Esophagus muscularis mucosa (tissue), 4 donors: ENCODE measurements at places on chromosomes 7 and 10.

DNA sequence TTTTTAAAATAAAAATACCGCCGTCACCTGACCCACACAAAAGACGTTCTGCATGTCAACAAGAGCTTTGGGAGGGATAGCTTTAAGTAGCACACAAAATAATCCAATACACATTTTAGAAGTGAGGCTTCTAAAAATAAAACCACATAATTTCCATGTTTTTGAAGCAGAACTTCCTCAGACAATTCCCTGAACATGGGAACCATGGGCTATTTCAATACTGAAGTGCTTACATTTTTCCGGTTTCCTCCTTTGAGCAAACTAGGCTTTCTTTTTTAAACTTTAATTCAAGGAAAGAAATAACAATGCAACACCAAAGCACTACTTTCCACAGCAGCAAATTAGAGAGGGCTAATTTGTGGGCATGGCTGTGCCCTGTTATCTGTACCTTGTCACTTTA is 59.9 kb downstream of the ELMO1 start:
- H3K4me3 ChIP-seq: no peak overlapping the region
- no peak overlapping the region for H3K27ac ChIP-seq
- H3K36me3 ChIP-seq: no peaks in the 10 kb centered on the region
- H3K4me1 ChIP-seq: peaks cover 59% of the 10 kb centered on the region
- H3K27me3 ChIP-seq: no peaks in the 10 kb centered on the region

DNA sequence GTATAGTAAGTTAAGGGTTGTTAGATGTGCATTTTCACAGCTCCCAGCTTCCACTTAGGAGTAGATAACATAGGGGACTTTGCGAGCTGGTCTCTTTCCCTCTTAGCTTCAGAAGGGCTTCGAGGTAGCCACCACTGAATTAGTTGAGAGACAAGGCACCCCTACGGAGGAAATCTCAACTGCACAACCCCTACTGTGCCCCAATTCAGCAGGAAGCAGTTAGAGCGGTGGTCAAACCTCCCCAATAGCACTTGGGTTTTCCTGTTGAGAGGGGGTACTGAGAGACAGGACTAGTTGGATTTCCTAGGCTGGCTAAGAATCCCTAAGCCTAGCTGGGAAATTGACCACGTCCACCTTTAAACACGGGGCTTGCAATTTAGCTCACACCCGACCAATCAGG is 1.1 kb upstream of the HERPUD2 start:
- no peak overlapping the region for H3K27ac ChIP-seq
- no peaks in the 10 kb centered on the region for H3K27me3 ChIP-seq
- DNase-seq: no peak
- H3K36me3 ChIP-seq: no peaks in the 10 kb centered on the region
- peaks cover 31% of the 10 kb centered on the region for H3K4me1 ChIP-seq
- peak overlapping the region; percentile 95 for H3K4me3 ChIP-seq

- H3K27me3 ChIP-seq: no peaks in the 10 kb centered on the region
- H3K4me3 ChIP-seq: no peak overlapping the region
- H3K27ac ChIP-seq: no peak overlapping the region
- H3K36me3 ChIP-seq: peaks cover 3% of the 10 kb centered on the region
- DNase-seq: no peak
These were observed 32.3 kb downstream of the HSPA12A start for GRCh38 chr10:116710076-116710475.

- H3K4me1 ChIP-seq: peaks cover 60% of the 10 kb centered on the region
- no peak for DNase-seq
- H3K36me3 ChIP-seq: no peaks in the 10 kb centered on the region
- H3K4me3 ChIP-seq: no peak overlapping the region
- peak overlapping the region; percentile 44 for H3K27ac ChIP-seq
These were observed 339.4 kb downstream of the FRMD4A start for GRCh38 chr10:13991353-13991752.

DNA sequence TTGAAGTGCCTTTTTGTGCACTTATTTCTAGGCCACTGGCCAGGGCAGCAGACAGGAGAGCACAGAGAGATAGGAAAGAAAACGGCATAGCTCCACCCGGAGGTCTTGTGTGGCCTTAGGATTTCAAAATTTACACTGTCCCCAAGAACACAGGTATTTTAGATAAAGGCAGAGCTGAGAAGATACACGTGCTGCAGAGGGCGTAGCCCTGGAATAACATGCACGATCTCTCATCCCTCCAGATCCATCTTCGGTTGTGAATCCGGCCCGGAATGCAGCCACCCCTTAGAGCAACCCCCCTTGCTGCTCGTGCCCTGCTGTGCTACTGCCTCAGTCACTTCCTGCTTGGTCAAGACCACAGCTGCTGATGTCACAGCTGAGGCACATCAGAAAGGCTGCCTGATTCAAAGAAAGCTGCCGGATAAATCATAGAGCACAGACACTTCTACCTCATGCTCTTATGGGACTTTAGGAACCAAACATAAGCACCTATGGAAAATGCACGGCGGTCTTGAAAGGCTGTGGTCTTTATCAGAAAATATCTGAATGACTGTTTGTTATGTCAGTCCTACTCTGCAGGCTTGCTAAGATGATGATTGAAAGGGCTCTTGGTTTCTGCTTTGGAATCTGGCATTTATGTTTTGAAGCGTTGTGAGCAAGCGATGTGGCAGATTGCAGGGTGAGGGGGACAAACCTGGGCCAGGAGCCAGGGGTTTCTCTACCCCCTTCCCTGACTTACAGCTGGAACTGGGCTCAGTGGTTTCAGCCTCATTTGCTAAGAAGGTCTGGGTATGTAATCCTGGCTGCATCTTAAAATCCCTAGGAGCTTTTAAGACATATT is 152.0 kb downstream of the SVIL start:
- peaks cover 98% of the 10 kb centered on the region for H3K4me1 ChIP-seq
- peaks cover 66% of the 10 kb centered on the region for H3K36me3 ChIP-seq
- peak overlapping the region; percentile 73 for H3K27ac ChIP-seq
- DNase-seq: no peak

DNA sequence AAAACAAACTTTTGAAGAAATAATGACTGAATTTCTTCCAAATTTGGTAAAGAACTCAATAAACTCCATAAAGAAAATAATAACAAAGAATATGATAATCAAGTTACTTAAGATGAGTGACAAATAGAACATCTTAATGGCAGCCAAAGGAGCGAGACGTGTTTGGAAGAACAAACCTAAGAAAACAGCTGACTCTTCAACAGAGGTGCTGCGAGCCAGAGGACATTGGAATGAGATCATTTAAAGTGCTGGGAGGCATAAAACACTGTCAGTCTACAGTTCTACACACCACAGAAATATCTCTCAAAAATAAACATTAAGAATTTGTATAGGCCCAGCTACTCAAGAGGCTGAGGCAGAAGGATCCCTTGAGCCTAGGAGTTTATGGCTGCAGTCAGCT is 443.5 kb downstream of the PAXIP1 start:
- H3K27me3 ChIP-seq: no peaks in the 10 kb centered on the region
- no peak for DNase-seq
- H3K36me3 ChIP-seq: no peaks in the 10 kb centered on the region
- no peak overlapping the region for H3K27ac ChIP-seq
- H3K4me3 ChIP-seq: no peak overlapping the region

GRCh38 chr7:137606061-137606674 is 240.6 kb downstream of the DGKI start:
- no peak overlapping the region for H3K4me3 ChIP-seq
- DNase-seq: no peak
- H3K4me1 ChIP-seq: no peaks in the 10 kb centered on the region

GRCh38 chr7:155867734-155868400 is 55.6 kb upstream of the SHH start:
- H3K4me3 ChIP-seq: no peak overlapping the region
- no peaks in the 10 kb centered on the region for H3K36me3 ChIP-seq
- no peaks in the 10 kb centered on the region for H3K4me1 ChIP-seq
- peak; percentile 64 for DNase-seq

DNA sequence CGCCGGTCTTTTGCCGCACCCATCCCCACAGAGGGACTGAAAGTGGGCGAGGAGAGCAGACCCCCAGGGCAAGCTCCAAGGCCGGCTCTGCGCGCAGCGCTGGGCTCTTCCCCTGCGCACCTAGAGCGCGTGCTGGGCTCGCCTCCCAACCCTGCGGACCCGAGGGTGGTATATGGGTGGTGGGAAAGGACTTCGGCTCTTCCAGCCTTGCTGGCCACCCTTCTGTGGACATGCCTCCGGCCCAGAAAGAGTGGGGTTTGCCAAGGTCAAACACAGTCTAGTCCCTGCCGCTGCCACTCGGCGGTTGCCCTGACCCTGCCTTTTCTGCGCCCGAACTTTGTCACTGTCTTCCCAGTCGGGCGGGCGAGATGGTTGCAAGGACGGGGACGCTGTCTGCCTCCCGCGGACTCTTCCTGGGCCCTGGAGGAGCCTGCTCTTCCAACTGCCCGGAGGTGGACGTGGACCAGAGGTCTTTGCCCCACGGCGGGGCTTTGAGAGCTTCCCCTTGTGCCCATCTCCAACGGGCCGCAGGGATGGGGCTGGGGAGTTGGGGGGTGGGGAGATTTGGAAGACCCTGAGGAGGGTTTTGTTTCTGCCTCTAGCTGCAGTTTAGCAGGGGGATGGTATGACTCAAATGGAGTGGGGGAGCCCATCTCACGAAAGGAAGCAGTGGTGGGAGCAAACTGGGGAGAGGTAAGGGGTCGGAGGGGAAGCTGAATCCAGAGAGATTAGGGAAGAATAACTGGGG is 1.5 kb downstream of the ADCY1 start:
- peaks cover 23% of the 10 kb centered on the region for H3K4me1 ChIP-seq
- H3K27me3 ChIP-seq: no peaks in the 10 kb centered on the region
- no peaks in the 10 kb centered on the region for H3K36me3 ChIP-seq
- peak overlapping the region; percentile 59 for H3K4me3 ChIP-seq
- DNase-seq: no peak

DNA sequence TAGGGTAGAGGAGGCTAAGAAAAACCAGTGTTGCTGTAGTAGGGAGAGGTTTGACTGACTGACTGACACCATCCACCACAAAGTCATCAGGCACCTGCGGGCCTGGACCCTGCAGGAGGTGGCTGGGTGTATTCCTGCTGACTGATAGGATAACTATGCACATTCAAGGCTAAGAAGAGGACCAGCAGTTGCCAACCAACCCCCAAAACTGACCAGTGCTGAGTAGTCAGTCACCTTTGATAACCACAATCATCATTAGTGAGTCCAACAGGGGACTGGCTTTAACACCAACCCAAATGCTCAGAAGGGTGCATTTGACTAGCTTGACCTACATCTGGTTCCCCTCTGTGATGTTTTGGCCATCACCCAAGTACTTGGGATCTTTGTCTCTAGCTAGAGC is 30.5 kb downstream of the PLXNA4 start:
- H3K36me3 ChIP-seq: no peaks in the 10 kb centered on the region
- H3K4me3 ChIP-seq: no peak overlapping the region
- H3K4me1 ChIP-seq: no peaks in the 10 kb centered on the region
- H3K27me3 ChIP-seq: no peaks in the 10 kb centered on the region
- DNase-seq: no peak

DNA sequence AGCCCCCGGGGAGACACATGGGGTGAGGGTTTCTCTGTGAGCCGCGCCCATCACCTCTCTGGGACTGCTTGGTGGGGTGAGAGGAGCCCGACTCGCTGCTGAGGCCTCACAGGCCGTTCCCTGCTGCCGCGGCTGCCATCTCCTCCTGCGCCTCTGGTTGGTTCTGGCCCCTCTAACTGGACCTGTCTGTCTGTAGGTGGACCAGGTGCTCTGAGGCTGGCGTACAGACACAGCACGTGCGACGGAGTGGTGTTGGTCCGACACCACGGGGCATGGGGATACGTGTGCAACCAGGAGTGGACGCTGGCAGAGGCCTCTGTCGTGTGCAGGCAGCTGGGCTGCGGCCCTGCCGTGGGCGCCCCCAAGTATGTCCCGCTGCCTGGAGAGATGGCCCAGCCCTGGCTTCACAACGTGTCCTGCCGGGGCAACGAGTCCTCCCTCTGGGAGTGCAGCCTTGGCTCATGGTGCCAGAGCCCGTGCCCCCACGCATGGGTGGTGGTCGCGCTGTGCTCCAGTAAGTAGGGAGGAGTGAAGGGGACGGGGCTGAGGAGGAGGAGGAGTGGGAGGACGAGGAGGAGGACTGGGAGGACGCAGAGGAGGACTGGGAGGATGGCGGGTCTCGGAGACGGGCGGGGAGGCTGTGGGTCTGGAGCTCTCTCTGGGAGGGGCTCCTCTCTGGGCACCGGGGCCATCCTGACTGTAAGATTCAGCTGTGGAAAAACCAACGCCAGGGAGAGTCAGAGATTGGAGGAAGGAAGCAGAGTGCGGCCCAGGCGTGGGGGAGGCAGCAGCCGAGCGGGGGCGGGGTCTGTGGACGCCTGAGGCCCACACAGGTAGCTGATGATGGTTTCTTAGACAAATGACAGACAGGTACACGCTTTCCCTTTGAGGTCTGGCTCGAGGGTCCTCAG is 2.6 kb downstream of the SCART1 start:
- no peaks in the 10 kb centered on the region for H3K36me3 ChIP-seq
- H3K4me3 ChIP-seq: no peak overlapping the region
- no peaks in the 10 kb centered on the region for H3K4me1 ChIP-seq
- no peaks in the 10 kb centered on the region for H3K27me3 ChIP-seq

GRCh38 chr10:97520520-97520919 is 21.8 kb downstream of the UBTD1 start:
- H3K4me3 ChIP-seq: no peak overlapping the region
- H3K27me3 ChIP-seq: no peaks in the 10 kb centered on the region
- no peak overlapping the region for H3K27ac ChIP-seq
- H3K36me3 ChIP-seq: no peaks in the 10 kb centered on the region

DNA sequence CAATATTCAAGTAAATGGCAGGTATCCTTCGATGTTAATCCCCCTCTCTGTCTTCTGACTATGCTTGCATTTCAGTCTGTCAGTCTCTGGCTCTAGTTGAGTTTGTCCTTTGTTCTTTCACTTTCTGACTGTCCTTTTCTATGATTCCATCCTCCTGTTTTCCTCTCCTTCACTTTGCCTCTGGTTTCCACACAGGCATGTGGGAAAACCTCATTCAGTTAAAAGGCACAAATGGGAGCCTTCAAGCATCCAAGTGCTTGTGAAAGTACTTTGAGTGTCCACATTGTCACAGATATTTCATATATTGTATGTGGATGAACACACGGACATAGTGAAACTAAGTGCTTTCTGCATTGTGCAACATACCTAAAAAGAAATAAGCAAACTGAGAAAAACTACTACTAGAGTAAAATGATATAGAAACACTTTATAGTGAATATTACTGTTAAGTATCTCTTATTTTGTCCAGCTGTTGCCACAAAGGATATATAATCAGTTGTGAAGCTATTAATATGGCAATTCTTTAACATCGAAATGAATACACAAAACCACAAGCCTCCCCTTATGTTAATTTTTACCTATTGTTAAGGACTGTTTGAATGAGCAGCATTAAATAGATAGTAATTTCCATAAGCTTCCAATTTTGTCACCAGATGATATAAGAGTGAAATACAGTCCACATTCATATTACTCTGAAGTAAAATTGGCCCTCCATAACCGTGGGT is 71.7 kb downstream of the NRBF2 start:
- peaks cover 59% of the 10 kb centered on the region for H3K4me1 ChIP-seq
- H3K36me3 ChIP-seq: no peaks in the 10 kb centered on the region
- H3K27me3 ChIP-seq: no peaks in the 10 kb centered on the region
- DNase-seq: no peak
- no peak overlapping the region for H3K4me3 ChIP-seq
